ENCODE measurements at places on chromosomes 5 and 9.

GRCh38 chr5:87722286-87722685 lies 309.6 kb upstream of the CCNH start:
- H3K4me3 ChIP-seq: no peak overlapping the region
- H3K36me3 ChIP-seq: no peaks in the 10 kb centered on the region
- H3K27me3 ChIP-seq: no peaks in the 10 kb centered on the region
- no peaks in the 10 kb centered on the region for H3K4me1 ChIP-seq

DNA sequence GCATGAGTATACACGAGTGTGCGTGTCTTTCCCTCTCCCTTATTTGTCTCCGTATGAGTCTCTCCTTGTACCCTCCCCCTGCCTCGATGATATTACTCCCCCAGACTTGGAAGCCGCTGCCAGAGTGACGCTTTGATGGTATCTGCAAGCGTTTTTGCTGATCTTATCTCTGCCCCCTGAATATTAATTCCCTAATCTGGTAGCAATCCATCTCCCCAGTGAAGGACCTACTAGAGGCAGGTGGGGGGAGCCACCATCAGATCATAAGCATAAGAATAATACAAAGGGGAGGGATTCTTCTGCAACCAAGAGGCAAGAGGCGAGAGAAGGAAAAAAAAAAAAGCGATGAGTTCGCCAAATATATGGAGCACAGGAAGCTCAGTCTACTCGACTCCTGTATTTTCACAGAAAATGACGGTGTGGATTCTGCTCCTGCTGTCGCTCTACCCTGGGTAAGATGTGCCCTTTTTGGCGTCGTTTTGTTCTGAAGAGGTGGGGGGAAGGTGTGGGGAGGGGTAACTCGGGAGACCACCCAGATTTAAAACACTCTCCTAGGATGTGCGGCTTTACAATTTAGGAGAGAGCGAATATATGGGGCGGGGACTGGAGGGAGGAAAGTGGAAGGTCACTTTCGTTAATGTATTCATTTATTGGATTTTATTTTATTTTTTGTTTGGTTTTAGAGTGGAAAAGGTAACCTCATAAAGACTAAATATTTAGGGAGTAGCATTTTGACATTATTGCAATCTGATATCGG lies at the start of gene GABRG2:
GABRG2 (plus strand) TSS at position 119 of the 757 bp plus-strand sequence; CDS start at position 346, 227 bp downstream.
- DNase-seq: no peak
- no peaks in the 10 kb centered on the region for H3K4me1 ChIP-seq
- no peaks in the 10 kb centered on the region for H3K27me3 ChIP-seq
- no peak within 1 kb of the TSS for H3K27ac ChIP-seq
- no peaks in the 10 kb centered on the region for H3K36me3 ChIP-seq

DNA sequence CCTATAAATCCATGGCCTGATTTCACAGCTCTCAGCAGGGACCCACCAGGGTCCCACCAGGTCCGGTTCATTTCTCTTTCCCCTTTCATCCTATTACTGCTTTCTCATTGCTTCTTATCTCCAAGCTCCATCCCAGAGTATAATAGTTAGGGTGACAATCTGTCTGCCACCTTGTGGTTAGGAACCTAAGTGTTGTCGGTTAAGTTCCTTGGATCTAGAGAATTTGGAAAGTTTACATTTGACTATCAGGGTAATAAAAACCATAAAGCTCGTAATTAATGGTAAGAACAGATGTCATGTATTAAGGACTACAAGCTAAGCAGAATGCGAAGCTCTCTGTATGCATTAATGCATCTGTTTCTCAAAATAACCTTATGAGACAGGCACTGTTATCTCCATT lies 259.1 kb downstream of the SH3GL2 start:
- no peak overlapping the region for H3K4me3 ChIP-seq
- no peaks in the 10 kb centered on the region for H3K27me3 ChIP-seq
- peak; percentile 2 for DNase-seq

DNA sequence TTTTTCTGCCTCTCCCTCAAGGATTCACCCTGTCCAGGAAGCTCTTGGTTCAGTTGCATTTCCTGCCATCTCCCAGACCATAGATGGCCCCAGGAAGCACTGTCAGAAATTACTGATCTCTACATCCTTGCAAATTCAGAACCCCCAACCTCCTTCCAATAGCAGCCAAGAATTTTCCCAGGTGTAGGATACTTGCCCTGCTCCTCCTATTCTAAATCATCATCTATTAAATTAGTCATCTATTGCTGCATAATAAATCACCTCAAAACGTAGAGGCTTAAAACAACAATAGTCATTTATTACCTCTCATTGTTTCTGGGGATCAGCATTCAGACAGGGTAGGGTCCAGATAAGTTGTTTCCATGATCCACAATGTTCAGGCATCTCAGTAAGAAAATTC lies 26.1 kb upstream of the ADRA1B start:
- no peak overlapping the region for H3K27ac ChIP-seq
- no peaks in the 10 kb centered on the region for H3K36me3 ChIP-seq
- peaks cover 8% of the 10 kb centered on the region for H3K4me1 ChIP-seq
- H3K27me3 ChIP-seq: no peaks in the 10 kb centered on the region

DNA sequence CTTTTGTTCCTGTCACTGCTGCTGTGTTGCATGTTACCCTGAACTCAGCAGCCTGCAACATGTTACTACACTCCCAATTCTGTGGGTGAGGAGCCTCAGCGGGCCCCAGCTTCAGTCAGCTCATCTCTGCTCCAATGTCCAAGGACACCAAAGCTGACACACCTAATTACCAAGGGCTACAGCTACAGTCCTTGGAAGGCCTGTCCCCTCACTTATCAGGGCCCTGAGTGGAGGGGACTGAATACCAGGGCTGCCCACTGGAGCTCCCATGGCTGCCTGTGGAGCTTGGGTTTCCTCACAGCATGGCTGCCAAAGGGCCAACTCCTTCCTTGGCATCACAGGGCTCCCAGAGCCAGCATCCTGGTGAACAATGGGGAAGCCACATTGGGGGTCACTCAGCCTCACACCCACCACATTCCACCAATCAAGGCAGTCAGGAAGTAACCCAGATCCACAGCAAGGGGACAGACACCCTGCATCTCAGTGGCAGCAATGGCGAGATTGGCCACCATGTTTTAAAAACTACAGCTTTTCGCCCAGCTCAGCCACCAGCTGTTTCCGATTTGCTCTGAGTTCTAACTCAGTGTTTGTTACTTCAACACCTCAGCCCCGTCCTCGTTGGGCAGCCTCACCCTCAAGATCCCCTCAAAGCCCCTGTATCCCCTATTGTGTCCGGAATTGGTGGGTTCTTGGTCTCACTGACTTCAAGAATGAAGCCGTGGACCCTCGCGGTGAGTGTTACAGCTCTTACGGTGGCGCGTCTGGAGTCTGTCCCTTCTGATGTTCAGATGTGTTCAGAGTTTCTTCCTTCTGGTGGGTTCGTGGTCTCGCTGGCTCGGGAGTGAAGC lies 18.9 kb downstream of the SEMA4D start:
- no peak overlapping the region for H3K27ac ChIP-seq
- DNase-seq: no peak
- H3K4me1 ChIP-seq: no peaks in the 10 kb centered on the region
- no peaks in the 10 kb centered on the region for H3K27me3 ChIP-seq

- no peak for DNase-seq
- no peaks in the 10 kb centered on the region for H3K27me3 ChIP-seq
Measured at GRCh38 chr9:6997330-6997729, 239.6 kb downstream of the KDM4C start.

GRCh38 chr5:163564321-163564938 lies 59.0 kb downstream of the MAT2B start:
- peak; percentile 81 for DNase-seq
- no peak overlapping the region for H3K4me3 ChIP-seq
- no peaks in the 10 kb centered on the region for H3K36me3 ChIP-seq
- peaks cover 11% of the 10 kb centered on the region for H3K4me1 ChIP-seq
- H3K27me3 ChIP-seq: no peaks in the 10 kb centered on the region

- no peaks in the 10 kb centered on the region for H3K27me3 ChIP-seq
- H3K4me1 ChIP-seq: peaks cover 3% of the 10 kb centered on the region
- no peak overlapping the region for H3K27ac ChIP-seq
- no peak for DNase-seq
- H3K36me3 ChIP-seq: peaks cover 6% of the 10 kb centered on the region
Measured at GRCh38 chr5:179730852-179731251, 1.8 kb upstream of the MAML1 start.

DNA sequence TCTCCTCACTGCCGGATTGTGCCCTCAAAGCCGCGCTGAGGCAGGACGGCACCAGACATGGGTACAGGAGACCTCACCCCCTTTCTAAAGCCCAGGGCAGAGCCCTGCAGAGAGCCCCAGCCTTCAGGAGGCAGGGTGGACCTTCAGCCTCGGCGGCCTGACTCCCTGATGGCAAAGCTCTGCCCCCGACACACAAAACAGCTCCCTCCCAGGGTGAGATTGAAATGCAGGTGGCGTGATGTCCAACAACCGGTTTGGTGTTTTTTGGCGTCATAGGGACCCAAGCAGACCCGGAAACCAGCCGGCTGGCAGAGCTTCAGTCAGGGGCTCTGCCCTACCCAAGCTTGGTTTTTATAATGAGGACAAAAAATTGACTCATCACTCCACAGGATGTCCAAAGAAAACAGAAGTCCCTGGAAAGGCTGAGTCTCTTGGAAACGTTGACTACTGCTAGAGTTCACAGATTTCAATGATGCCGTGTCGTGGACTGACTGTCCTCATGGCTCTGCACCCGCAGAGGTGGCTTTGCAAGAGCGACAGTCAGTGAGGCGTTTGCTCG lies 275.2 kb upstream of the IRX1 start:
- DNase-seq: peak; percentile 78
- H3K27ac ChIP-seq: no peak overlapping the region
- H3K4me1 ChIP-seq: no peaks in the 10 kb centered on the region

GRCh38 chr9:5438301-5439162 lies 807 bp upstream of the PLGRKT start:
- peak overlapping the region; percentile 79 for H3K27ac ChIP-seq
- H3K4me1 ChIP-seq: peaks cover 5% of the 10 kb centered on the region
- H3K4me3 ChIP-seq: peak overlapping the region; percentile 77
- no peaks in the 10 kb centered on the region for H3K27me3 ChIP-seq
- no peaks in the 10 kb centered on the region for H3K36me3 ChIP-seq

DNA sequence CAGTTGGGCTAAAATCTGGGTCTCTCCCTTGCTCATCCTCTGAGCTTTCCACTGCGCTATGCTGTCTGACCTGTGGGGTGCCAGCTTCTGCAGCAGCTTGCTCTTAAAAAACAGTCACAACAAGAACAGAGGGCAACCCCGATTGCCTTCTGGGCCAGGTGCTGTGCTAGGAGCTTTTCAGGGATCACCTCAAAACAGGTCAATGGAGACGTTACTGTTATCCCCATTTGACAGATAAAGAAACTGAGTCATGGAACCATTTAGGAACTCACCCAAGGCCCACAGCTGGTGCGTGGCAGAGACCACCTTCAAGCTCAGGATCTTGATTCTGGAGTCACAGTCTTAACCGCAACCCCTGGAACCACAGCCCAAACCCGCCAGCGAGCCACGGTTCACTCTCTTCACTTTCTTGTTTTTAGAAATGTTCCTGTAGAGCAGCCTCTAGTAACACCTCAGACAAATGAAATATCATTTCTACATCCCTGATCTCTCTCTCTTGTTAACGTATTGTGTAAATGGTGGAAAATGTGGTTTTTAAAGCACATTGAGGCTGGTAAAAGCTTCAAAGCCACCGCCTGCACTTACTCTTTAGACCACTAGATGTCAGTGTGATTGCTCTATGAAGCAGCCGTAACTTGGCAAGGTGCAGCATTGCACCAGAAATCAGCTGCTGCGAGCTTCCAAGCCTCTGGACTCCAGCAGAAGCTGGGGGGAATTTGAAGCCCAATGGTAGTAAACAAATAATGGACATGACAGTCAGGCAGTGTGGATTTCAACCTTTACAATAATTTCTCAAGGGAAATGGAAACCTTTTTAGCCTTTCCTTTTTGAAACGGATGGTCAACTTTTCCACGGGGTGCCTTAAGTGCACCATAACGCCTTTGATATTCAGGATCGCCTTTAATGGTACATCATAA lies 1.7 kb downstream of the FYB1 start:
- H3K36me3 ChIP-seq: no peaks in the 10 kb centered on the region
- H3K4me3 ChIP-seq: no peak overlapping the region
- peak; percentile 60 for DNase-seq
- no peaks in the 10 kb centered on the region for H3K4me1 ChIP-seq
- H3K27ac ChIP-seq: no peak overlapping the region

GRCh38 chr5:125564317-125564975 lies 818.0 kb upstream of the ZNF608 start:
- no peaks in the 10 kb centered on the region for H3K4me1 ChIP-seq
- H3K4me3 ChIP-seq: no peak overlapping the region
- no peaks in the 10 kb centered on the region for H3K27me3 ChIP-seq
- no peak overlapping the region for H3K27ac ChIP-seq
- no peaks in the 10 kb centered on the region for H3K36me3 ChIP-seq

GRCh38 chr5:138033386-138033808 lies 518 bp upstream of the FAM13B start:
- H3K27ac ChIP-seq: peak overlapping the region; percentile 97
- H3K4me3 ChIP-seq: peak overlapping the region; percentile 91
- peak; percentile 8 for DNase-seq
- no peaks in the 10 kb centered on the region for H3K27me3 ChIP-seq

GRCh38 chr5:15320871-15321270 lies 179.1 kb upstream of the FBXL7 start:
- H3K27me3 ChIP-seq: no peaks in the 10 kb centered on the region
- no peaks in the 10 kb centered on the region for H3K36me3 ChIP-seq
- no peak overlapping the region for H3K27ac ChIP-seq
- H3K4me1 ChIP-seq: no peaks in the 10 kb centered on the region
- no peak for DNase-seq
- H3K4me3 ChIP-seq: no peak overlapping the region

DNA sequence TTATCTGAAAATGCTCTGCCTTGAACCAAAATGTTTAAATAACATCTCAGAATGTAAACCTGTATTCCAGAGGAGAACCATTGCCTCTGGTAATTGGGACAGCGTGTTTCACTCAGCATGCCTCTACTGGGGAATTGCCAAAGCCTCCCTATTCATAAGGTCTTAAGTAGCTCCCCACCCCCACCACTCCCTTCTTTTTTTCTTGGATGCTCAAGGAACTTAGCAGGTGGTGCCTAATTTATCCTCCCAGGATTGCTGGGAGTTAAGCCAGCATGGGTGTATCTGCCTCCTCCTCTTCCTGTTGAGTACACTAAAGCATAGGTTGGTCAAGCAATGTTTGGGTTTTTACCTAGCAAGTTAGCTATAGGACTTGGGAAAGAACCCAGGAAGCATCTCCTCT lies 220.2 kb downstream of the DMAC1 start:
- no peak overlapping the region for H3K4me3 ChIP-seq
- H3K36me3 ChIP-seq: no peaks in the 10 kb centered on the region
- H3K4me1 ChIP-seq: no peaks in the 10 kb centered on the region
- no peaks in the 10 kb centered on the region for H3K27me3 ChIP-seq
- H3K27ac ChIP-seq: no peak overlapping the region

- H3K27ac ChIP-seq: peak overlapping the region; percentile 75
- H3K27me3 ChIP-seq: no peaks in the 10 kb centered on the region
- no peak overlapping the region for H3K4me3 ChIP-seq
- no peaks in the 10 kb centered on the region for H3K36me3 ChIP-seq
Measured at GRCh38 chr9:110106661-110107060, 101.3 kb downstream of the C9orf152 start.

GRCh38 chr9:87795178-87795577 lies 69.3 kb downstream of the CTSL start:
- H3K4me1 ChIP-seq: peaks cover 7% of the 10 kb centered on the region
- no peak overlapping the region for H3K27ac ChIP-seq
- H3K36me3 ChIP-seq: no peaks in the 10 kb centered on the region
- no peaks in the 10 kb centered on the region for H3K27me3 ChIP-seq
